Inflammatory macrophage (primary cell): ENCODE measurements at places on chromosomes 16 and 17.

- DNase-seq, result peak; percentile 51
Observed at GRCh38 chr17:82931699-82932517, 92.1 kb upstream of the ZNF750 start.

DNA sequence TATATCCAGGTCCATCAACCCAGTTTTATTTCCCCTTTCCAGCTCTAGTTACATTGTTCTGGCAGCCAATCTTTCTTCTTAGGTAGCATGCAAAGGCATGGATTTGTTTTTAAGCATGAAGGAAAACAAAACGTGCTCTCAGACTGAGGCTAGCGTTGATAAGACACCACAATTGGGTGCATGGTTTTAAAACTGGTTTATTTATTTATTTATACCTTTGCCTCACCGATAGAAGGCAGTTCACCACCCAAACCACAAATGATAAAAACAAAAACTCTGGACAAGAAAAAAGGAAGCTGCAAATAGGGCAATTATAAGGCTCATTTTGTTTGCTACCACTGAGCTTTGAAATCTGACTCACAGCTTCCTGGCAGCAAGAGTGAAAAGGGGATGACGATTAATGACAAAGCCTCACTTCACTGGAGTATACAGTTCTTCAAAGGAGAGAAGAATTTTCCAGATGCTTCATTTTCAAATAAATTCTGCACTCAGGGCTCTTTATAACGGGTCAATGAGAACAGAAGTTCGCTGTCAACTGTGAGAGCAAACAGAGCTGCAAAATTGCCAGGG, 278.4 kb upstream of the IRX5 start:
- DNase-seq, result no peak

DNA sequence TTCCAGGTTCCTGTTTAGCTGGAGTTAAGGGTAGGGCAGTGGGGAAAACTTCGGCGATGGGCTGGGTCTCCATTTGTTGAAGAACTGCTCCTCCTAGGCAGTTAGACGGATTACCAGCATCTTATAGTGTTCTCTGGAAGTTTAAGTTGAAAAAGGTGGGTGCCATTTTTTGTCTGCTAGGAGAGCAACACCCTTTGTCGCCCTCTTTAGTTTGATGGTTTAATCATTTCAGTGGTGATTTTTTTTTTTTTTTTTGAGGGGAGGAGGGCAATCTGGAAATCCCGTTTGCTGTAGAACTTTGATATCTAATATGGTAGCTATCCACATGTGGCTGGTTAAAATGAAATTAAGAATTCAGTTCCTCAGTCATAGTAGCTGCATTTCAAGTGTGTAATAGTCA, 4.1 kb downstream of the UBFD1 start:
- no peak for DNase-seq

- DNase-seq, result no peak
Observed at GRCh38 chr17:43679401-43679800, 17.7 kb upstream of the MEOX1 start.

GRCh38 chr17:83126275-83126811, 46.9 kb downstream of the METRNL start:
- DNase-seq, result no peak

DNA sequence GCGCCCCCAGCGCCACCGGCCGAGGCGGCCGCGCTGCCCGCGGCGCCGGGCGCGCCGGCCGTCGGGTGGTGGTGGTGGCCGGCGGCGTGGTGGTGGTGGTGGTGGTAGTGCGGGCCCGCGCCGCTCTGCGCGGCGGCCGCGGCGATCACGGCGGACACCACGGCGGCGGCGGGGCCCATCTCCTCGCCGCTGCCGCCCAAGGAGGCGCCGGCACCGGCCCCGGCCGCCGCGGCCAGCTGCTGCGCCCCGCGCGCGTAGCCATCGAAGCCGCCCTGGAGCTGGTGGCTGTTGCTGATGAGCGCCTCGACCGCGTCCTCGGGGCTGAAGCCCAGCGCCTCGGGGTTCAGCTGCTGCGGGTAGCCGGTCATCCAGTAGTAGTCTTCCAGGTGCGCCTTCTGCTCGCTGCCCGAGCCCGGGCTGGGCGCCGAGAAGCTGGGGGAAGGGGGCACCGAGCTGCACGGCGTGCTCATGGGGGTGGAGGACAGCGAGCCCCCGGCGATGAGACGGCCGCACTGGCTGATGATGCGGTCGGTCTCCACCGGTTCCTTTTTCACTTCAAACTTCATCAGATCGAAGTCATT, 1.2 kb downstream of the MAF start:
- peak; percentile 22 for DNase-seq

DNA sequence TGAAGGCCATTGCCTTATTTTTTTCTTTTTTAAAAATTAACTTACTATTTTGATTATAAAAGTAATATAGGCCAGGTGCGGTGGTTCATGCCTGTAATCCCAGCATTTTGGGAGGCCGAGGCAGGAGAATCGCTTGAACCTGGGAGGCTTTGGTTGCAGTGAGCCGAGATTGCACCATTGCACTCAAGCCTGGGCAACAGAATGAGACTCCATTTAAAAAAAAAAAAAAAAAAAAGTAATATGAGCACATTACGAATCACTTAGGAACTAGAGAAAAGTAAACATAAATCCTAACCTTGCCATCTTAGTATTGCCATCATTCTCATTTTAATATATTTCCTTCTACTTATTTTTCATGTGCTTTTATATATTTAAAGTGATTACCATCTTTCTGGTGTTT, 12.9 kb upstream of the TACO1 start:
- no peak for DNase-seq

- DNase-seq, result no peak
Observed at GRCh38 chr17:76146053-76146851, 5.2 kb upstream of the FOXJ1 start.

GRCh38 chr16:14501331-14502255, 128.5 kb downstream of the PARN start:
- no peak for DNase-seq

- no peak for DNase-seq
Observed at GRCh38 chr16:85151603-85152413, 39.5 kb upstream of the CIBAR2 start.

- peak; percentile 77 for DNase-seq
Observed at GRCh38 chr16:31876951-31877828, 3.6 kb downstream of the ZNF267 start.

GRCh38 chr17:17994271-17995069, 21.8 kb downstream of the DRC3 start:
- peak; percentile 29 for DNase-seq

DNA sequence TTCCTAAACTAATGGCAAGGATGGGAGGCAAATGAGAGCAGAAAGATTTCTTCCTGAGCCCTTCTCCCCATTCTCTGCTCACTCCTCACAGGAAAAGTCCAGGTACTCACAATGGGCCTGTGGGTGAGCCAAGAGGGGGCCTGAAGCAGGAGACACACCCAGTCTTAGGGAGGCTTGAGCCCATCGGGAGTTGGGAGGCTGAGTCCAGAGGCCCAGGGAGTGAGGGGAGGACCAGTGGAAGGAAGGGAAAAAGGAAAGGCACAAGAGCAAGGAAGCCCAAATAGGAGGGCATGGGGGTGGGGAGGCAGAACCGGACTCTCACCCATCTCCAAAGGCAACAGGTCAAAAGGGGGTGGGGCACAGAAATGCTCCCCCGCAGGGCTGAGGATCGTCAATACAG, 68.1 kb upstream of the CNEP1R1 start:
- DNase-seq, result no peak

GRCh38 chr17:64155751-64156544, 26.0 kb upstream of the ERN1 start:
- peak; percentile 81 for DNase-seq

- no peak for DNase-seq
Observed at GRCh38 chr17:81648013-81648706, 8.2 kb downstream of the PDE6G start.

GRCh38 chr16:56936950-56937349, 5.0 kb downstream of the HERPUD1 start:
- no peak for DNase-seq

- DNase-seq, result no peak
Observed at GRCh38 chr16:3583303-3584038, 6.3 kb upstream of the NLRC3 start.

- no peak for DNase-seq
Observed at GRCh38 chr17:81256616-81257015, 17.5 kb downstream of the NDUFAF8 start.

- DNase-seq, result no peak
Observed at GRCh38 chr16:14527411-14528044, 102.5 kb downstream of the PARN start.

- peak; percentile 64 for DNase-seq
Observed at GRCh38 chr16:73058221-73058615, 10.3 kb upstream of the ZFHX3 start.

DNA sequence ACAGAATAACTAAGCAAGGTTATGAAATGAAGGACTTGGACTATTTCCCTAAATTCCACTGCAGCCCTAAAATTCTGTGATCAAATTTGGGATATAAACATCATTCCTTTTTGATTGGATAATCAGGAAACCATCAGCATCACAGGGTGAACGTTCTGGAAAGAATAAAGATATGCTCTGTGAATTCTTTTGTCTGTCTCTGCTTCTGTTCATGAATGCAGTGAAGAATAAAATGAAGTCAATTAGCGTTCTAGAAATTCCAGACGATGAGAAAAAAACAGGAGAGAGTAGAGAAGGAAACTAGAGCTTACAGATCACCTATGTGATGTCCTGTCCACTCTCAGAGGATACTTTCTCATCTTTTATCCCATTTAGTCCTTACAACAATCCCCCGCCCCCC, 295.1 kb upstream of the SOX9 start:
- DNase-seq, result no peak

DNA sequence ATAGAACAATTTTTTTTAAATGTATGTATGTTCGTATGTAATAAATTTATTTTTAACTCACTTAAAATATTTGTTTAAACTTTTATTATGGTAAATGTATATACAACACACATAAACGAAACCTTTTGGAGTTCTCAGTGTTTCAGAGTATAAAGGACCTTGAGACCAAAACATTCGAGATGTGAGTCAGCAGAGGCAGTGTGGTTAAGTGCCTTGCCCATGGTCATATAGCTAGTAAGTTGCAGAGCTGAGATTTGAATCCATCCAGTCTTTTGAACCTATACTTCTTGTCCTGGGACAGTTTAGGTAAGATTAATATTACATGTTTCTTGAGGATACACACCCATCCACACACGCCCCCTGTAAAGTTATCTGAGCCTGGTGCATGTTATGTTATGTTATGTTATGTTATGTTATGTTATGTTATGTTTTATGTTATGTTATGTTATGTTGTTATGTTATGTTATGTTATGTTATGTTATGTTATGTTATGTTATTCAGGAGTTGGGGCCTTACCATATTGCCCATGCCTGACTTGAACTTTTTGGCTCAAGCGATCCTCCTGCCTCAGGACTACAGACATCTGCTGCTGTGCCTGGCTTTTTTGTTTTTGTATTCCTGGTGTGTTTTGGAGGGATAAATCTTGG, 41.8 kb downstream of the TNRC6A start:
- DNase-seq, result no peak

DNA sequence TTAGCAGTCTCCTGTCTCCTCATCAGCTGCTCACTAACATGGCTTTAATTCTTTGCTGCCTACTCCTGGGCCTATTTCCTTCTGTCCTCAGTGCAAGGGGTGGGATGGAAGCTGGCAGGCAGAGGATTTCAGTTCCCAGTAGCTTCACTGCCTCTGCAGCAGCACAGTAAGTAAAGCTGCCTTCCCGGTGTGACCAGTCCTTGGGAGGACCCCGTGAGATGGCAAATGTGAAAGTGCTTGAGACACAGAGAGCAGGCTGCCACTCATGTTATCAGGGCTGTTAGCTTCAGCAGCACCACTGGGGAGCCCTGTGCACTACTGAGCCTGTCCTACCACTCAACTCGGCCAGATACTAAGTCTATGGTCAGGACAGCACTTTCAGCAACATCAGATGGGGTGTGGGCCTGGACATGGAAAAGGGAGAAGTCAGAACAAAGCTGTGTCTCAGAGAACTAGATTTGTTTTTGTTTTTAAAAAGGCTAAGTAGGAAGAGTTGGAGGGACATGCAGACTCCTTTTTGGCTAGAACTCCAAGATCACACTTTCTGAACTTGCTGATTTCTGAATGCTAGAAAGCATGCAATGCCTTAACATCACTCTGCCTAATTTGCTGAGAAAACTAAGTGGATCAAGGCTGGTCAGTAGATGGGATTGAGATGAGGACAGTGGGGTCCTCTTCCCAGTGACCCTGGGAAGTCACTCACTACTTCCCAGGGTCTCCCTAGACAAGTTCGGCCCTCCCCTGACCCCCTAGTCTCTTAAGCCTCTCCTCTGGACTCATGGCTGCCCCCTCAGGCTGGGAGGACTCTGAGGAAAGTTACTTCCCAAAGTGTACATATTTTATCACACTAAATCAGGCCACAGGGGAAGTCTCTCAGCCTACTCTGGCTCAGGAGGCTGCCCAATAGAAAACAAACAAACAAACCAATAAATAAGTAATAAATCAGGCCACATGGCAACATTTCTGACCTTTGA, 1.1 kb downstream of the ACSF2 start:
- peak; percentile 66 for DNase-seq
